SHP77 treated with DMSO at 0.1 percent for 48 hours (cell line): ENCODE measurements at places on chromosomes 3 and 15.
A peak's percentile ranks its signal among the peaks of the same experiment; 100 is the strongest.

- no peak for DNase-seq
Observed at GRCh38 chr3:42753757-42754156, 19.3 kb downstream of the CCDC13 start.

DNA sequence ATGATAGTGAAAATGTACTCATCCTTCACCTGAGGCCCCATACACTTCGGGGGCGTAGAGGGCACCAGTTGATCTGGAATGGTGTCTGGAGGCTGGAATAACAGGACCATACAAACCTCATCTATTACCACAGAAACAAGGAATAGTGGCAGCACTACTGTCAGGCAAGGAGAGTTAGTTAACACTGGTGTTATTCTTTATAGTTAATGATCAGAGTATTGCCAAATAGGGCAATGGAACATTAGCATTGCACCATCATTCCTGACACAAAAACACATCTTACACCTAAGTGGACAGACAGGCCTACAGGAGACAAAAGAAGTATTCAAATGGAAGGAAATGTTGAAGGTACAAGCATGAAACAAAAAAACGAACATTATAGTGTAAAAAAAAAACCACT is 137.0 kb upstream of the UBP1 start:
- no peak for DNase-seq

DNA sequence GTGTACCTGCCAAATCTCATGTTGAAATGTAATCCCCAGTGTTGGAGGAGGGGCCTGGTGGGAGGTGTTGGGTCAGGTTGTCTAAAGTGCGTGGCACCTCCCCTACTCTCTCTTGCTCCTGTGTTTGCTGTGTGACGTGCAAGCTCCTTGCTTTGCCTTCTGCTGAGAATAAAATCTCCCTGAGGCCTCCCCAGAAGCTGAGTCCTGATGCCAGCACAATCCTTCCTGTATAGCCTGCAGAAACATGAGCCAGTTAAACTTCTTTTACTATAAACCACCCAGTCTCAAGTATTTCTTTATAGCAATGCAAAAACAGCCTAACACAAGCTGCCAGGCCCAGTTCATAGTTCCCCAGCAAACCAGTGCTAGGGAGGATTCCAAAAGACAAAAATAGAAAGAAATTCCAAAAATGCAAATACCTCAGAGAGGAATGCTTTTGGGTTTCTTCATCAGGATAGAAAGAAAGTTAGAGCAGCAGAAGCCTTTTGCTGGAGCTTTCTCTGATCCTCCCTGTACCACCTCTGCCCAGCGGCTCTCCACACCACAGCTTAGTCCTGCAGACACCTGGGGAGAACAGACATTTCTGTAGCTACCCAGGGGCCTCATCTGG is 25.9 kb upstream of the CDV3 start:
- DNase-seq, result no peak

- DNase-seq, result peak; percentile 20
Observed at GRCh38 chr3:182682263-182683241, 110.8 kb upstream of the ATP11B start.

DNA sequence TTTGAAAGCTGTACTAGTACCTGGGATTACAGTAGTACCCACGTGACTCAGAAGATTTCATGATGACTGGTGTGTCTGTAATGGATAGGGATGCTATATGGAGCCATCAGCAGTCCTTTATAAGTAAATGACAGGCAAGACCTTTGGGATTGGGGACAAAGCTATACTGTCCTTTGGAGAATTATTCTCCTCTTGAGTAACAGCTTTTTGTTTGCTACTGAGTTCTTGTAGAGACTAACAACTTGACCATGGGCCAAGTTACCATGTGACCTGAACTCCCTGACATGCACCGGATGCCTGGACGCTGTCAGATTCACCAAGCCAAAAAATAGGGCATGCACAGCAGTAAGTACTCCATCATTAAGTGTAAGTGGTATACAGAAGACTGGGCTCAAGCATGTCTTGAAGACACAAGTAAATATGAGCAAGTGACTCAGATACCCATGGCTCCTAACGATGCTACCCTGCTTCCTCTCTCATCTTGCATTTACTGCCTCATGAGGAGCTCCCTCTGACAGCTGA is 12.9 kb downstream of the SEC11A start:
- DNase-seq, result no peak

GRCh38 chr3:84547971-84548970 is 410.5 kb upstream of the CADM2 start:
- peak; percentile 90 for DNase-seq

- no peak for DNase-seq
Observed at GRCh38 chr3:128273109-128273840, 120.0 kb downstream of the EEFSEC start.
